Activated naive CD4-positive, alpha-beta T cell treated with anti-CD3 and anti-CD28 coated beads for 36 hours (primary cell): ENCODE measurements at places on chromosomes 1 and 21. TPM values are rescaled to one million over a fixed set of nuclear protein-coding genes. Genes with fewer than 3 reads are reported as not detected.

DNA sequence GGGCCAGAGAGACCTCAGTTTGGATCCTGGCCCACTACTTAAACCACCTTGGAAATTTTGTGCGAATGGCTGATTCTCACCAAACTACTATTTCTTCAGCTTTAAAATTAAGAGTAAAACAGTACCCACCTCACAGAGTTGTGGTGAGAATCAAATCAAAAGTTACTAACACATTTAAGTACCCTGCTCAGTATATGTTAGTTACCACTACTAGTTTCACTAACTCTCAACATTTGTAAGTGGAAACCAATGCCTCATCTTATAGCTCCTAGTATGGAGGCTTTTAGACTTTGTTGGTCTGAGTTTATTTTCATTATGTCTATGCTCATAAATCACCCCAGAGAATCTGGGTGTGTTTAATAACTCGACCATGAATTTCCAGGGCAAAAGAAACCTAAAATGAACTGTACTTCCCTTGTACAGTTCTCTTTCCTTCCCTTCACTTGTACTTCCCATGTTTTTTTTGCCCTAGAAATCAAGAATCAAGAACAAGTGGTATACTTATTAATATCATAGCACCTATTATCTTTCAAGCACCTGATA lies 11.6 kb upstream of the SERBP1 start:
- DNase-seq: no peak

- no peak for DNase-seq
Measured at GRCh38 chr1:109392037-109392787, 5.5 kb downstream of the SORT1 start.

GRCh38 chr1:221150996-221151395 lies 271.8 kb downstream of the HLX start:
- no peak for DNase-seq

PRAMEF7 gene
- total RNA-seq: not detected
